CD4-positive, alpha-beta T cell treated with Interleukin-2 at 100 ng/mL for 4 hours (primary cell): ENCODE measurements at places on chromosomes 2 and 18.

- DNase-seq, result no peak
Observed at GRCh38 chr2:223062396-223062795, 10.4 kb downstream of the KCNE4 start.

- DNase-seq, result no peak
Observed at GRCh38 chr18:48858676-48859075, 92.1 kb downstream of the SMAD7 start.

GRCh38 chr2:1744446-1745170 lies at the start of gene PXDN:
PXDN (minus strand) TSS chr2:1744515; CDS start chr2:1744455, 60 bp downstream.
- no peak for DNase-seq

DNA sequence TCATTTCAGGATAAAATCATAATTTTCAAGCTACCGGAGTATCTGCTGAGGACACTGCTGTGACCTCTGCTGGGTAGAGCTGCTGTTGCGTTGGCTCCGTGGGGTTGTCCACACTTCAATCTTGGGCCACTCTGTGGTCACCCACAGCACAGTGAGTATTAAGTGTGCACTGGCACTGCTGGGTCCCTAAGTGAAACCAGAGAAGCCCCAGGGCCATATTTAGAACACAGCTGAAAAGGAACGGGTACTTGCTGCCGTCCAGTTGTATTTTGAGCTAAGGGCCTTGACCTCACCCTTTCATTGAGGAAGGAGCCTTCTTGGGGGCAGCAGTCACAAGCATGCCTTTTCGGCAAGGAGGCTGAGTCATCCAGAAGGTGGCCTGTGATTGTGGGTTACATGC lies 10.1 kb downstream of the SLC9A4 start:
- no peak for DNase-seq

GRCh38 chr2:95387358-95387757 lies 15.2 kb upstream of the FAHD2A start:
- DNase-seq, result no peak

DNA sequence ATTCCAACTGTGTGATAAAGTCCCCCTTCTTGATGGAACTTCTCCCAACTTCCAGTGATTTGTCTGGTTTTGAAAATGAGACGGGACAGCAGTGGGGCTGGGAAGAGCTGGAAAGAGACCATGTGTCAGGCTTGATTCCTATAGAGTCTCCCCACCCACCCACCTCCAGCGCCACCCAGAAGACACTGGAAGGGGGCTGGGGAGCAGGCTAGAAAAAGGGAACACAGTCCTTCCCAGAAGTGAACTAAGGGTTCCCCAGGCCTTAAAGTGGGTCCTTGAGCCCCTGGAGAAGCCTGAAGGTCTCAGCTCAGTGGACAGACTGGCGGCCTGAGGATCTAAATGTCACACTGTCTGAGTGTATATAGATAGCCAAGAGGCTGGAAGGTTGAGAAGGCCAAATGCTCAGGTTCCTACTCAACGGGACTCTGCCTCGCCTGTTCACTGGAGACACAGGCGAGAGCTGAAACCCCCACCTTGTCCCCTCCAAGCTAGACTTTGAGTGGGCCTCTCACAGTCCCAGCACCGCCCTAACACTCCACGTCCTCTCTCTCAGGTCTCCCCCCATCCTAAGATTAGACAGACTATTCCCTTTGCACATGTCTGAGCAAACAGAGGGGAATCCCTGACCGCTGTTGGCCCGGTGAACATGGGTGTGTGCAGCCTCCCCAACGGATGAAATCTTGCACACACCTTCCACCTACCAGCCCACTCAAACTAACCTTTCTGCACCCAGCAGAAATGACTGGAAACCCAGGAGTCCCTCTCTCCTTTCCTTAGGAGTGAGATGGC lies 1.6 kb downstream of the PKDCC start:
- DNase-seq, result no peak

GRCh38 chr2:48347712-48348111 lies 182.2 kb upstream of the STON1 start:
- no peak for DNase-seq

GRCh38 chr2:201699416-201699815 lies 972 bp upstream of the MPP4 start:
- no peak for DNase-seq

GRCh38 chr18:7657937-7658336 lies 90.8 kb downstream of the PTPRM start:
- DNase-seq, result no peak

DNA sequence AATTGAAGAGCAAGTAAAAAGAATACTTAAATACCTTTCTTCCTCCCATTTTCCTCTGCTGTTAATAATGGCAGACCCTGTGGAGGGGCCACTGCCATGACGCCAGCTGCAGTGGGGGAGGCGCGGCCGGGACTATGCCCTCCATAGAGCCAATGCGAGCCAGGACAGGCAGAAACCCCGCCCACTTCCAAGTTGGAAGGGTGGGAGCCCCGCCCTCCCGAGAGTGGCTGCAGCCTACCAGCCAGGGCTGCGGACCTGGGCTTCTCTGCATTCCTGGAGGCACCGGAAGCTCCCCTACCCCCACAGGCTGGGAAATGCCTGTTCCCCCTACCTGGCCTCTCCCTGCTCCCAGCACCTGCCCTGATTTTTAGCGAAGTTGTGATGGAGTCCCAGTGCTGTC lies 439.4 kb upstream of the CDH19 start:
- no peak for DNase-seq

GRCh38 chr2:99819766-99820165 lies 322.6 kb downstream of the AFF3 start:
- no peak for DNase-seq

DNA sequence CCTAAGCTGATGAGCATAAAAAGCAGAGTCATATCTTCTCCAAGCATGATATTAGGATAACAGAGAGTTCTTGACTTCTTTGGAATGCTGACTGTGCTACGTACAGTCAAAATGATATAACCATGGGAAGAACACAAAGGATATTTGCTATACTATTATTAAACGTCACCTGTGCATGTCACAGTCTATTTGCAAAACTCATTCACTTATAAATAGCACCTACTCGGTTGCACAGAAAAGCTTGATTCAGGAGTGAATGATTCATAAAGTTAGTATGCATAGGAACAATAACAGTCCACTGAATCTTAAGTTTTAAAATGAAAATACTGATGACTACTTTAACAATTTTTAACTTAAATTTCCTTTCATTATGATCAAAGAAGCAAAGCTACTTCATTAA lies 83.3 kb downstream of the SP3 start:
- no peak for DNase-seq

GRCh38 chr2:174846941-174847938 lies 83.0 kb upstream of the CHRNA1 start:
- DNase-seq, result no peak

DNA sequence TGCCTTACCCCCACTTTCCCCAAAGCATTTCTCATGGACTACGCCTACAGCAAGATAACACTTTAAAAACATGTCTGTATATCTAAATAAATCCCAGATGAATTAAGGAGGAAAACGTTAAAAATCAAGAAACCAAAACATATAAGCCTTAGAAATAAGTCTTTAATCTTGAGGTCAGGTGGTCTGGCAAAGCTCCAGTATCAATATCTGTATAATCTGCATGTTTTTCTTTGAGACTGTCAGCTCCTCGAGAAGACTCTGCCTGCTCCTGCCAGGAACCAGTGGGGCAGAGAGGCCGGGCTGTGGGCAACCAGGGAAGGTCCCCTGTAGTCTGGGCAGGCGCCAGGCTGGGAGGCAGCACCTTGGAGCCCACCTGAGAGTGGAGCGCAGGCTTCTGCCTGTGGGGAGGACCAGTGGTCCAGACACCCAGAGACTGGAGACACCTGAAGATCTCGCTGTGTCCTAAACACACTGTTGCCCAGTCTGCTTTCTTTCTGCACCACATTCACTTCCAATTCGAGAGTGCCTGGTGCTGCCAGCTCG lies 291.0 kb upstream of the SOX11 start:
- DNase-seq, result no peak

- DNase-seq, result no peak
Observed at GRCh38 chr2:199455545-199456382, 2.0 kb downstream of the SATB2 start.
